ENCODE measurements at places on chromosomes 6 and 20.

DNA sequence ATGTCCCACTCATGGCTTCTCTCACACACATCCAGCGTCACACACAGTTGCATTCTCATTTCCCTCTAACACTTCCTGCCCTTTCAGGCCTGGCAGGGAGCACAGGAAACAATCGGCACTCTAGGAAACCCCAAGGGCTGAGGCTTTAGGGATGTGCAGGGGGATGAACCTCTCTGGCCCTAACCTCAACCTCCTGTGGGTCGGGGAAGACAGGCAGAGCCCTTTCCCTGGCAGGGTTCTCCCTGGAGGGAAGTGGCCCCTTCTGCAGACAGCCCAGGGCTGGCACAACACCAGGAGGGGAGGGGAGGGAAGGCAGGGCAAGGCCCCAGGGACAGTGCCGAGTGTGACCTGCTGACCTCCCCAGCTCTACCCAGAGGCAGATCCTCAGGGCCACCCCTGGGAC, 2.7 kb downstream of the TEAD3 start:
- DNase-seq: peak; percentile 75

- DNase-seq: peak; percentile 88
Observed at GRCh38 chr6:25112322-25112773, 166.8 kb upstream of the CARMIL1 start.

GRCh38 chr20:52682237-52682636, 289.9 kb upstream of the TSHZ2 start:
- DNase-seq: peak; percentile 63

- DNase-seq: no peak
Observed at GRCh38 chr6:113351173-113351834, 505.8 kb upstream of the MARCKS start.

- no peak for DNase-seq
Observed at GRCh38 chr6:144544266-144544830, 259.2 kb downstream of the UTRN start.

DNA sequence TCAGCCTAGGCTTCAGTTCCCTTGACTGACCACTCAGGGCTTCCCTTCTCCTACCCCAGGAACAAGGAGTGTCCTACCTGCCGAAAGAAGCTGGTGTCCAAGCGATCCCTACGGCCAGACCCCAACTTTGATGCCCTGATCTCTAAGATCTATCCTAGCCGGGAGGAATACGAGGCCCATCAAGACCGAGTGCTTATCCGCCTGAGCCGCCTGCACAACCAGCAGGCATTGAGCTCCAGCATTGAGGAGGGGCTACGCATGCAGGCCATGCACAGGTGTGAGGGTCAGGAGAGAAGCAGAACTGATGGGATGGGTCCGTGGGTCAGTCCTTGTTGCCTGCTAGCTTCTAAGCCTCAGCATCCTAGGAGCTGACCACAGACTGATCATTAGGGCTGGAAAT, 1.6 kb downstream of the RING1 start:
- no peak for DNase-seq

GRCh38 chr6:44464527-44465310, 77.2 kb downstream of the CDC5L start:
- no peak for DNase-seq

GRCh38 chr20:4153251-4153650, 137.9 kb upstream of the RNF24 start:
- no peak for DNase-seq

DNA sequence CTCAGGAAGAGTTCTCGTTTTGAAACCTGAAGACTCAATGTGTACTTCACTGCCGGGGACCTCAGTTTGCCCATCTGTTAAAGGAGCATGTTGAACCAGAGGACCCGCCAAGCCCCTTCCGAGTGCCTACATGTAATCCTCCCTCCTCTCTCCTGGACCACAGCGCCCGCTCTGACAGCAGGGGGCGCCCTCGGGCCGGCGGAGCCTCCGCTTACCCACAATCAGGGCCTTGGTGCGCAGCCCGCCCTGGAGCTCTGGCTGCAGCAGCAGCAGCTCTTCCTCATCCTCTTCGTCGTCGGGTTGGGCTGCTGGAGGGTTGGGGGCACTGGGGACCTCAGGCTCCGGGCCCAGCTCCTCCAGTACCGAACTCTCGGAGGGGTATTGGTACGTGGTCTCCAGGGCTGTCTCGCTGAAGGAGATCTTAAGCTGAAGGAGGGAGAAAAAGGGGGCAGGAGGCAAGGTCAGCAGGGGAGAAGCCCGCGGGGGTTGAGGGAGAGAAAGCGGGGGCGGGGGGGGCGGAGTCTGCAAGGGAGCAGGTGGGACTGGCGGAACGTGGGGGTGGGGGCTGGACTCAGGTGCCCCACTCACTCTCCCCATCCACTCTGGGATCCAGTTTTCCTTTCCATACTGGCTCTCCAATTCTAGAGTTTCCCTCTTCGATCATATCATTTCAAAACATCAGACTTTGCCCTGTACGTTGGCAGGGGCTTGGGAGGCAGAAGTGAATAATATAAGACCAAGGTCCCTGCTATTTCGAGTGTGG, 6.3 kb upstream of the DHX16 start:
- DNase-seq: peak; percentile 76

- DNase-seq: no peak
Observed at GRCh38 chr20:61872371-61872900, 193.2 kb downstream of the TAF4 start.

GRCh38 chr6:157898169-157898568, 75.1 kb downstream of the SNX9 start:
- no peak for DNase-seq

DNA sequence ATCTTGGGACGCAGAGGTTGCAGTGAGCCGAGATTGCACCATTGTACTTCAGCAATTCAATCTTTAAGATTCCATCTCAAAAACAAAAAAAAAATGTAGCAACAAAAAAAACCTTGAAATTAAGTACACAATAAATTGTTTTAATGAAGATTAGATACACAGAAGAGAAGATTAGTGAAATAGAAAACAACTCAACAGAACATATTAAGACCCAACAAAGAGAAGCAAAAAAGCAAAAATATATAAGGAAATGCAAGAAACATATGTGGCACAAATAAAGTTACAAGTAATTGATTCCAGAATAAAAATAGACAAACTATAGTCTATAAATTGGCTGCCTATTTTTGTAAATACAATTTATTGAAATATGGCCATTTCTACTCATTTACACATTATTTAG, 445.2 kb downstream of the EPM2A start:
- DNase-seq: no peak

GRCh38 chr20:57661746-57662455, 41.7 kb upstream of the ZBP1 start:
- no peak for DNase-seq

- DNase-seq: no peak
Observed at GRCh38 chr6:68695838-68696237, 60.8 kb downstream of the ADGRB3 start.

- DNase-seq: no peak
Observed at GRCh38 chr6:41371992-41372831, 36.8 kb downstream of the NCR2 start.

DNA sequence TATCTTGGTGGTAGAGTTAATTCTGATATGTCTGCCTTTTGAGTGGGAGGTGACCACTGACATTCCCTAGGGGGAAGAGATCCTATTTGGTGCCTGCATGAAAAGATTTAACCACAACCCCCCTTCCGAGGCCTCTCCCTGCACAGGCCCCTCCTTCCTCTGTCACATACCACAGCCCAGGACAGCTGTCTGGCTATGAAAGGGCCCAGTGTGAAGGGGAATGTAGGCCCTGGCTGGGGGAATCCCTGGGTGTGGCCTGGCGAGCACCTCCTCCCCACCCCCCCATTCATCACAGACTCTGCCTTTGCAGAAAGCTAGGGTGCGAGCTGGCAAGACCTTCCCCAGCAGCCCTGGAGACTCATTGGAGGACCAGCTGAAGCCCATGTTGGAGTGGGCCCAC, 27.4 kb upstream of the MAPRE1 start:
- DNase-seq: no peak

DNA sequence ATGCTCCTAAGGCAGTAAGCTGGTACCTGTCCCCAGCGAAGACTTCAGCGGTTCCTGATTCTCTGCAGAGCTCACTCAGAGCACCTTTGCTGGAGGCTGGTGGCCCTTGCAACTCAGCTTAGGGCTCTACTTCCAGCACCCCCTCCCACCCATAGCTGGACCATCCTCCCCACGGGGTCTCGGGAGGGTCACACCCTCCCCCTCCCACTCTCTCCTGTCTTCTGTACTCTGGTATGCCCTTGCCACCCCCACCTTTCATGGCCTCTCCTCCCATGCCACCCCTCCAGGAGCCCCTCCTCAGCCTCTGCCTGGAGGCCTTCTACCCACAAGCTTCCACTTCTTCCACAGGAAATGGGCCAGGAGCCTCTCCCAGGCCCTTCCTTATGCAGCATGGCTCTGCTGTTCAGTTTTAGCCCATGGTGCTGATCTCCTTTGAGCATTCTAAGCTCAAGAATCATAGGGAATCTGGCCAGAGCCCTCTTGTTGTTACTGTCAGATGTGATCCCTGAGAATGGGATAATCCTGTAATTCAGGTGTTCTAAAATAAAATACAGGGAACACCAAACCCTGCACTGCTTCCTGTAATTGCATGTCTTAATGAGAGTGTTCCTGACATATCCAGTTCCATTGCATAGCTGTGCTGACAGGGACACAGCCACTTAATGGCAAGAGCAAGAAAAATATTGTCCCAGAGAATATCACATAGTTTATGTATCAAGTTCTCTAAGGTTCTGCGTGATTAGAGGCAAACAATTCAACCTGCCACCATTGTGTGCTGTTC, 142.1 kb downstream of the SYNDIG1 start:
- DNase-seq: no peak

DNA sequence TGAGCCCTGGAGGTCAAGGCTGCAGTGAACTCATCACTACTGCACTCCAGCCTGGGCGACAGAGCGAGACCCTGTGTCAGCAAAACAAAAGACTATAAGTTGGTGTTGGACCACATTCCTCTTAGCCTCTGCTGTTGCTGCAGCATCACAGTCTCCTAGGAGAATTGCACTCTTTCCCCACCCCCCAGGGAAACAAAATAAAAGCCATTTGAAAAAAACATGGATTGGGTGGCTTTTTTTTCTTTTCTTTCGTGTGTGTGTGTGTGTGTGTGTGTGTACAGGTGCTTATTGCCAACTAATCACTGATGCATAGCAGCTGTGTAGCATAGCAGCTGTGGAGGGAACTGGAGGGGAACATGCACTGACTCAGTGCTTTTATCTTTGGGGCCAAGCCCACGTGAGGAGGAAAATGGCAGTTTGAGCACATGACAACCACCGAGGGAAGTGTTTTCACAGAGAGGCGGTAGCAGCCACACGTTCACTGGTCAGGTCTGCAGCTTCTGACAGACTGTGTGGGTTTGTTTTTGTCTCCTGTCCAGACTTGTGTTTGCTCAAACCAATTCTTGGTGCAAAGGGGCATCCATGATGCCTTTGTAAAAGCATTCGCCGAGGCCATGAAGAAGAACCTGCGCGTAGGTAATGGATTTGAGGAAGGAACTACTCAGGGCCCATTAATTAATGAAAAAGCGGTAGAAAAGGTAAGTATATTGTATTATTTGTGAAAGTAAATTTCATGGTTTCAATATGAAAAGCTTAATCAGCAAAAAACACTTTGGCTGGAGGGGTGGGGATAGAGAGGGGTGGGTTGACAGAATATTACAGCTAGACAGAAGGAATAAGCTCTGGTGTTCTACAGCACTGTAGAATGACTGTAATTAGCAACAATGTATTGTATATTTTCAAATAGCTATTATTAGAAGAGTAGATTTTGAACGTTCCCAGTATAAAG, 27.7 kb downstream of the ALDH5A1 start:
- DNase-seq: no peak

- no peak for DNase-seq
Observed at GRCh38 chr20:9218531-9218961, 149.7 kb downstream of the PLCB4 start.

- DNase-seq: peak; percentile 27
Observed at GRCh38 chr6:11538052-11538818, 686 bp downstream of the TMEM170B start.

DNA sequence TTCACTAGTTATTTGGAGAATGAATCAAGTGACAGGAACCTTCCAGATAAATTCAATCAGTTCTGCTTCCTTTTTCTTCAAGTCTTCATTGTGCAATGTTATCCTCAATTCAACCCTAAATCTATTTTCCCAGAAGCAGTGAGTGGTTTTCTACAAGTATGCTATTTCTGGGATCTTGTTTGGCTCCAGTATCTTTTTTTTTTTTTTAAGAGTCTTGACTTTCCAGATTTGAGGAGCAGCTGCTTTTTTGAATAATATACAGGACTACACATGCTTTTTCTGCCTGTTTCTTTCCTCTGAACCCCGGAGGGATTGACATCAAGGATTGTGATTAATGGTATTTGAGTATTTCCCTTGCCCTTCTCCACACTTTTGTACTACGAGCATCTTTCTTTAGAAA, 339.2 kb upstream of the JAG1 start:
- DNase-seq: no peak

- DNase-seq: peak; percentile 48
Observed at GRCh38 chr6:154359161-154359574, 2.6 kb upstream of the IPCEF1 start.

DNA sequence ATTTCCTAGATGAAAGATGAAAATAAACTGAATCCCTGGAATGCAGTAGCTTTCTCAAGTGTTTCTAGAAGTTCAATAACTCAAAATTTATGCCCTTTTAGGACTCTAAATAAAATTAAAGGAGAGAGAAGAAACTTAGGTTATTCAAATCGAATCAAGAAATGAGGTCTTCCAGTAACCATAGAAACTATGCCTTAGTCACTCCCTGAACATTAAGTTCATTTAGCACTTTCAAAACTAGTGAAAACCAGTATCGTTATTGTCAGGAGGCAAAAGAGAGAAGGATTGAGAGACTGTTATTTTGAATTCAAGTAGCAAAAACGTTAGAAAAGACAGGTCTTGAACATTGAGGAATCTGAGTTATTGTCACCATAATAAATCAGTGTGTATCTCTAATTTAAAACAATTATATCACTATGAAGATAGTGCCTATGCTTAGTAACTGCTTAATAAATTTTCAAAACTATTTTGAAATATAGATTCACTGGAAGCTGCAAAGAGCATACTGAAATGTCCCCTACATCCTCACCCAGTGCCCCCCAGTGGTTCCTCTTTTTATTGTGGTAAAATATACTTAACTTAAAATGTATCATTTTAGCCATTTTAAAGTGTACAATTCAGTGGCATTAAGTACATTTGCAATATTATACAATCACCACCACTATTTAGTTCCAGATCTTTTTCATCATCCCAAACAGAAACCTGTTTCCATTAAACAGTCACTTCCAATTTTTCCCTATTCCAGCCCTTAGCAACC, 4.6 kb downstream of the RPP21 start:
- DNase-seq: no peak

GRCh38 chr6:162845972-162846371, 118.2 kb downstream of the PACRG start:
- no peak for DNase-seq

GRCh38 chr20:51026269-51026668, 3.4 kb upstream of the KCNG1 start:
- DNase-seq: no peak

- no peak for DNase-seq
Observed at GRCh38 chr20:36802326-36803222, 29.0 kb upstream of the DSN1 start.
